Lower lobe of right lung (tissue), 2 donors: ENCODE measurements at places on chromosomes 4 and X. TPM values are rescaled to one million over a fixed set of nuclear protein-coding genes. Genes with fewer than 3 reads are reported as not detected.
A peak's percentile ranks its signal among the peaks of the same experiment; 100 is the strongest.

The SAGE1 gene
- total RNA-seq = not detected

The FATE1 gene
- not detected for total RNA-seq

The FGFR3 gene
- 34.2 TPM for total RNA-seq

The AMTN gene
- total RNA-seq = not detected

The FAM47B gene
- total RNA-seq = not detected

The FBXL5 gene
- 113 TPM for total RNA-seq

The MSMO1 gene
- total RNA-seq = 138 TPM

The GRPR gene
- total RNA-seq = 0.27 TPM

The RHOXF2 gene
- not detected for total RNA-seq

The BMX gene
- total RNA-seq = 3.0 TPM

The SMARCA1 gene
- 23.2 TPM for total RNA-seq

The RHOXF2B gene
- total RNA-seq = not detected

The ALPK1 gene
- total RNA-seq = 40.1 TPM

The FSTL5 gene
- not detected for total RNA-seq

- DNase-seq = peak; percentile 46
Measured at GRCh38 chrX:74925225-74926088, at the start of gene NEXMIF. TSS of gene NEXMIF (minus strand) at chrX:74925452.

GRCh38 chrX:2416851-2417604, 83.7 kb downstream of the DHRSX start:
- no peak for DNase-seq

- DNase-seq = no peak
Measured at GRCh38 chr4:183657564-183657963, 1.4 kb downstream of the RWDD4 start.

DNA sequence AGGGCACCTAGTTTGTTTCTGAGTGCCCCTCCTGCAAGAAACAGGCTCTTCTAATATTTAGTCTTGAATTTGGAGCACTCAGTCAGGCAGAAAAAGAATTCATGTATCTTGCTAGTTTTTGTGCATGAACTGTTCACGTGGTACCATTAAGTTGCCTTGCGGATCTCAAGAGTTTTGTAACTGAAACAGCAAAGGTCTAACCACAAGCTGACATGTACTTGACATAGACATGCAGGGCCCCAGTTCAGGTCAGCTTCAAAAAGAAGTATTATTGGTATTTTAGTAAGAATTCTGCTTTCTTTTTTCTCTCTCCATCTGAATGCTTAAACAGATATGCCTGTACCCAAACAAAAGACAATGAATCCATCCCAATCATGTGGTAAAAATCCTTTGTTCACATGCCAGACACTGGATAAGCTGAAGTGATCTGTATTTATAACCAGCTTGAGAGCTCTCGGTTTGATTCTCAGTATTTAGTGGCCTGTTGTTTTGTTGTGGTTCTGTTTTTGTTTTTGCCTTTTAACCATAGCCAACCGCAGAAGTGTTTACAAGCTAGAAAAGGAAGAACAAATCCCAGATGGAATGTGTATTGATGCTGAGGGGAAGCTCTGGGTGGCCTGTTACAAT, 13.0 kb downstream of the RGN start:
- no peak for DNase-seq

DNA sequence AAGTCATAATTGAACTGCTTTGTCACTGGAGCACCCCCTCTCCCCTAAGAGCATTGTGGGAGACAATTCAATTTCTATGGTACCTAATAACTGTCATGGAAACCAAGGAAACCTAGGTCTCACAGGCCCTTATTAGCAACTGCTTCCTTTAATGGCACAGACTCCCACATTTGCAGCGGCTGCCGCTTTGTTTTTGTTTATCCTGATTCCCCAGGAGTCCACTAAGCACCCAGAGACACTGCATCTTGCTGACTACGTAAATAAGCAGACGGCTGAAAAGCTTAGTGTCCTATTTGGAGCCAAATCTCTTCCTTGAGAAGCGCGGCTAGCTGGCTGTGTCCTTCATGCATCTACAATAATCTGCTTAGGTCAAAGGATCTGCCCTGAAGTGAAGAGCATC, 494.4 kb downstream of the TMA16 start:
- DNase-seq = no peak

- DNase-seq = no peak
Measured at GRCh38 chr4:5212255-5213013, 161.2 kb downstream of the STK32B start.

GRCh38 chr4:145507636-145508035, 26.0 kb downstream of the SMAD1 start:
- no peak for DNase-seq

DNA sequence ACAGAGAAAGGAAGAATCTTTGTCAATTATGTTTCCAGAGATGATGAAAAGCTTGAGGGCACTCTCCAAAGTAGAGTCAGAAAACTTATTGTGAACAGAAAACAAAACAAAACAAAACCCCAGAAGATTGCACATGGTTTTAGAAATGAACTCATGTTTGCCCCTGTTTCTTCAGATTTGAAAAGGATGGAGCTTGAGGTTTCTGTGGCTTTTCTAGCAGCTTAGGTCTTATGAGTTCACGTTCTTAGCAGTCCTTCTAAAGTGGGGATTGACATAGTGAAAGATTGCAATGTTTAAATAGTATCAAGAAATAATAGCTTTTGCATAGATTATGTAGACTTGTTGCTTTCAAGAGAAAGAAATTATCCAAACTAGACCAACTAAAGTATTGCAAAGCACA, 421.8 kb downstream of the GBA3 start:
- DNase-seq = no peak

DNA sequence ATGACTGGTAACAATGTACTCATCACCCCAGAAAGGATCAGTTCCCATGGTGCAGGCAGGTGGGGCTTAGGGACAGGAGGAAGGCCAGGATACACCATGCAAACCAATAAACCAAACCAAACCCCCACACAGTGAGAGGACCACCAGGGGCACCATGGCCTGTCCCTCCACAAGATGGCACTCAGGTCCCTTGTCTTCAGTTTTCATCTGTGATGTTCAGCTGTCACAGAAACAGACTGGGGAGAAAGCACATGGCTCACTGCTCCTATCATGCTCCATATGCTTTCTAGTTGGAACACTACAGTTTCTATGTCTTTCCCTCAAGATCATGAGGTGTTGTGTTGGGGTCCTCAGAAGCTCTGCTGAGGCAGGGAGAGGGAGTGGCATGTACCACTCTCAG, 10.1 kb downstream of the HS3ST1 start:
- no peak for DNase-seq

DNA sequence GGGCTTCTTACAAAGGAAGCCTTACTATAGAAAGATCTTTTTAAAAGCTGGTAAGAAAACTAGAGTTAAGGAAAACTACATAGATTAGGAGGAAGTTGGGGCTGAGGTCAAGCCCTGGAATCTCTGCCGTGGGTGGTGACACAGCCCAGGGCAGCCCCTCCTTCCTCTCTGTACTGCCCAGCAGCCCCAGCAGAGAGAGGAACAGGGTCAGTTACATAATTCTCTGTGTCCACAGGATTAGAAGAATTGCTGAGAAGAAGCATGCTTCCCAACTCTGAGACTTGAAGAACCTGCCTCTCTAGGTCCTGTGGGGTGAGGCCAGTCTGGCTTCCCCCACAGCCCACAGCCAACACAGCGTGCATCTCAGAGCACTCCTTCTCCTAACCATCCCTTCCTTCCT, 9.2 kb upstream of the ABLIM2 start:
- peak; percentile 71 for DNase-seq

- DNase-seq = peak; percentile 68
Measured at GRCh38 chrX:103376118-103376978, at the start of gene BEX3. TSS of gene BEX3 (plus strand) at chrX:103376538. CDS start at chrX:103377522, 984 bp downstream.

DNA sequence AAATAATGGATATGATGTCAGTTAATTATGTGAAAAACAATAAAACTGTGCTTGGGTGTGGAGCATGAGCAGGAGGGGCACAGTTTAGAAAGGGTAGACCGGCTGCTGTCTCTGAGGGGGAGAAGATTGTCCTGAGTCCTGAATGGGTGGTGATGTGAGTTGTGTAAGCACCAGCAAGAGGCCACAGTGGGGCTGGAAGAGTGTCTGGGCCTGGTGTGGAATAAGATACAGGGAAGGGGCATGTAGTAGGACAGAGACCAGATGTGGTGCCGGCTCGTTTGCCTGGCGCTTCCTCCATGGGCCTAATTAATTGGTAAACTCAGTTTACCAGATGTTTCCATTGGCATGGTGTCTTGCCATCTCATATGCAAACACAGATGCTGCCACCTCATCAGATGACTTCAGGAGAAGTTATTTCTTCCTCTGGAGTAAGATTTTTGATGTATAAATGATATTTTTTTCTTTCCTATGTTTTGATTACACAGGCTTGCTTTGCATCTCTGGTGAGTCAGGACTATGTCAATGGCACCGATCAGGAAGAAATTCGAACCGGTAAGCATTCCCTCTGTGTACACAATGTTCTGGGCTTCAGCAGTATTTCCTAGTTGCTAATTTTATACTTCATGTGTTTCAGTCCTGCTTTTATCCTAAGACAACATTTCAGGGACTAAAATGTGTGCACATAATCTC, 5.1 kb downstream of the MED28 start:
- no peak for DNase-seq

DNA sequence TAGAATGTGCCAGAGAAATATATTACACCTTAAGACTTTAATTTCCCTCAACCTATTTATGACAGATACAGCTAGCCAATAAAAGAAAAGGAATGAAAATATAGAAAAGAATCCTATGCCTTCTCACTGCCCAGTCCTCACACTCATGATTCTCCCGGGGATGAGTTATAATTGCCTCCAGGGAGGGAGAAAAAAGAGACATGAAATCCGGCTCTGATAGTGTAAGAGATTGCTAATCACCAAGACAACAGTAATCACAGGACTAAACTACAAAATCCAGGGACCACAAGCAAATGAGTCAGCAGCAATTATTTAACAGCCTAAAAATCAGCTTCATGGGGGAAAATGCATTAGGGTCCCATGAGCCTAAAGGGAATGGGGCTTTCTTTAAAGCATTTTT, 95.9 kb upstream of the DUSP21 start:
- no peak for DNase-seq

DNA sequence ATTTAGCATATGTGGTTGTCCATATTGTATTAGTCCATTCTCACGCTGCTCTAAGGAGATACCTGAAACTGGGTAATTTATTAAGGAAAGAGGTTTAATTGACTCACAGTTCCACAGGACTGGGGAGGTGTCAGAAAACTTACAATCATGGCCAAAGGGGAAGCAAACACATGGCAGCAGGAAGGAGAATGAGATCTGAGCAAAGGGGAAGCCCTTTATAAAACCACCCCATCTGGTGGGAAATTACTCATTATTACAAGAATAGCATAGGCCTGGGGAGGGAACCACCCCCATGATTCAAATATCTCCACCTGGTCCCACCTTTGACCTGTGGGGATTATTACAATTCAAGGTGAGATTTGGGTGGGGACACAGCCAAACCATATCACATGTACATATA, 122.6 kb upstream of the ANK2 start:
- no peak for DNase-seq

GRCh38 chr4:186019269-186019668, 49.7 kb upstream of the TLR3 start:
- DNase-seq = no peak

DNA sequence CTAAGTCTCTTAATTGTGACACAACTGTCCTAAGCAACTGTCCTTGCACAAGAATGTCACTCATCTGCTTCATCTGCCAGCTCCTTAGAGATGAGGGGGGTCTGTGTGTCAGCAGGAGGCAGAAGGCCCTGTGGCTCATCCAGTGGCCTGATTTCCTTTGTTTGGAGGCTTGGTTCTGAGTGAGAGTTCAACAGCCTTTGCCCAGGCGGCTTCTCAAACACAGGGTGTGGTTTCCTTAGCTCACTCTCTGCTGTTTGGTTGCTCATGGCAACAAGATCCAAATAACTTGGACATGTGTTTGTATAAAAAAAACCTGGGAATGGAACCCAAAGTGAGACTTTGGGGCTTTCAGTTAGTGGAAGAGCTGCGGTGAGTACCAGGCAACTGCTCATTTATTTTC, 46.6 kb downstream of the MAP7D3 start:
- peak; percentile 57 for DNase-seq

- DNase-seq = no peak
Measured at GRCh38 chr4:33931026-33931425, 2313.3 kb downstream of the ARAP2 start.

GRCh38 chrX:136635235-136635634, 12.7 kb upstream of the CD40LG start:
- DNase-seq = no peak
